Stimulated activated CD4-positive, alpha-beta T cell treated with anti-CD3 and anti-CD28 coated beads, Interleukin-1b, Interleukin-23, amount 100 ng/mL, for 1 hour (primary cell): ENCODE measurements at places on chromosomes 3 and 15.
A peak's percentile ranks its signal among the peaks of the same experiment; 100 is the strongest.

DNA sequence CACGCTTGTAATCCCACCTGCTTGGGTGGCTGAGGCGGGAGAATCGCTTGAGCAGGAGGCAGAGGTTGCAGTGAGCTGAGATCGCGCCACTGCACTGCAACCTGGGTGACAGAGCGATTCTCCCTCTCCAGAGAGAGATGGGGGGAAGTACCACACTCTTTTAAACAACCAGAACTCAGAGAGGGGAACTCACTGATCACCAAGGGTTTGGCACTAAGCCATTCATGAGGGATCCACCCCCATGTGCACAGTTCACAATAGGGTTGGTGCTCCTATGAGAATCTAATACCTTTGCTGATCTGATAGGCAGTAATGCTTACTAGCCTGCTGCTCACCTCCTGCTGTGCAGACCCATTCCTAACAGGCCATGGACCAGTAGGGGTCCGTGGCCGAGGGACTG, 51.6 kb downstream of the QTRT2 start:
- DNase-seq: no peak

DNA sequence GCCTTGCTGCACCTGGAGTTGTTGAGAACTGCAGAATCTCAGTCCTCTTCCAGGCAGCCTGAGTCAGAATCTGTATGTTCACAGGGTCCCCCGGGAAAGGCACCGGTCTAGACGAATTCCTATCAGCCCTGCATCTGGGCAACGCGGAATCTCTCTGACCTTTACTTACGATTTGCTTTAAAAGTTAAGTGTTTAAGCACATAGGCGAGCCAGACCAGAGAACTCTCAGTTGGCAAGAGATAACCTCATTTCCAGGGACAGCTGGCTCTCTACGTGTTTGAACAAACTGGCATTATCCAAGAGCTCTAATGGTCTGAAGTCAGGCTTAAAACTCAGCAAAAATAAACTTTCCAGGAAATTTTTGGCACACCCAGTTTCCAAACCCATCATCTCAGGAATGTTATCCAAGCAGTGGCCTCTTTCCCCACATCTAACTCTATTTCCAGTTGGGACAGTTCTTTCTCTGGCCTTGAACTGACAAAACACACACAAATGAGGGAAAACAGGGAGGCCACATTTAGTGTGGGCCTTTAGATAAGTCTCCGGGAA, 53.4 kb downstream of the HES1 start:
- DNase-seq: no peak

GRCh38 chr15:42194513-42194912, 13.6 kb downstream of the VPS39 start:
- DNase-seq: no peak

GRCh38 chr3:171526146-171526545, 65.9 kb upstream of the TNIK start:
- no peak for DNase-seq

- peak; percentile 23 for DNase-seq
Observed at GRCh38 chr3:184361932-184362667, 590 bp downstream of the POLR2H start.
